CD4-positive, alpha-beta T cell treated with Interleukin-4 for 1 hour (primary cell): ENCODE measurements at places on chromosomes 5 and 9.

GRCh38 chr9:75903785-75904360 is 13.4 kb downstream of the PCSK5 start:
- DNase-seq = no peak

- DNase-seq = no peak
Observed at GRCh38 chr5:103211576-103212561, 46.7 kb upstream of the MACIR start.

GRCh38 chr5:33563983-33564908 is 123.5 kb downstream of the TARS1 start:
- no peak for DNase-seq

- no peak for DNase-seq
Observed at GRCh38 chr5:68258531-68258930, 43.0 kb downstream of the PIK3R1 start.

GRCh38 chr5:126917918-126918614 is 112.3 kb downstream of the MARCHF3 start:
- no peak for DNase-seq

DNA sequence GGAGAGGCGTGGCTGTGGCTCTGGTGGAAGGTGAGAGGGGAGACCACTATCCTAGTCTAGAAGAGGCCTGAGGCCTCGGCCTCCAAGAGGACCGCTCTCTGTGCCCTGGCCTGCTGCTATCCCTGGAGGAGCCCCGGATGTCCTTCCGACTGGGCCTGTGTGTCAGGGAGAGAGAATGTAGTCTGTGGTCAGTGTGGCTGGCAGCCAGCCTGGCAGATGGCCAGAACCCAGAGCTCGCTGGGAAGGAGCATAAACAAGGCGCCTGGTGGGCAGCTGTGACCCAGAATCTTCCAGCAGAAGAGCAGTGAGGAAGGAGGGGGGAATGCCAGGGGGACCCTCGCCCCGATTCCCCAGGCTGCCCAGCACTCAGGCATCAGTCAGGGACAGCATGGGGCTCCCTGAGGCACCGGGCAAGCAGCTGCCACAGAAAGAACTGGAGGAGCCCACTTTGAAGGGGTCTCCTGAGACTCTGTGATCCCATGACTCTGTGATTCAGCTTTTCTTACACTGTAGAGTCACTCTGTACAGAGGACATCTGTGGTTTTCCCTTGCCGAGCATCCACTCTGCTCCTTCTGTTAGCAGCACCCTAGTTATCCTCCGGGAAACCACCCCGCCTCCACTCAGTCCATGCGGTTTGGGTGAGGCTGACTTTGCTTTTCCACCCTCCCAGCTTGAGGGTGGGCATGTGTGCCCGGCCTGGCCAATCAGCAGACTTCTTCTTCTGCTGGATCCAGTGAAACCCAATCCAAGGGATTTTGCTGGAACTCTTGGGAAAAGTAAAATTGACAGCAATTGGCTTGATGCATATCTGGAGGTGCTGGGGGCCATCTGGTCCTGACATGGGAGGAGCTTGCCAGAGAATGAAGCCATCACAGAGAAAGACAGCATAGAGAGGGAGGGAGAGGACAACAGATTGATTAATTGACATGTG is 46.2 kb upstream of the PWWP2A start:
- no peak for DNase-seq

- DNase-seq = no peak
Observed at GRCh38 chr5:136251502-136252169, 58.7 kb upstream of the SMIM32 start.

GRCh38 chr9:127457191-127457878 is 6.0 kb downstream of the LRSAM1 start:
- DNase-seq = no peak

GRCh38 chr5:13276156-13276555 is 668.3 kb downstream of the DNAH5 start:
- DNase-seq = no peak

- no peak for DNase-seq
Observed at GRCh38 chr9:106966481-106966880, 103.5 kb downstream of the ZNF462 start.

DNA sequence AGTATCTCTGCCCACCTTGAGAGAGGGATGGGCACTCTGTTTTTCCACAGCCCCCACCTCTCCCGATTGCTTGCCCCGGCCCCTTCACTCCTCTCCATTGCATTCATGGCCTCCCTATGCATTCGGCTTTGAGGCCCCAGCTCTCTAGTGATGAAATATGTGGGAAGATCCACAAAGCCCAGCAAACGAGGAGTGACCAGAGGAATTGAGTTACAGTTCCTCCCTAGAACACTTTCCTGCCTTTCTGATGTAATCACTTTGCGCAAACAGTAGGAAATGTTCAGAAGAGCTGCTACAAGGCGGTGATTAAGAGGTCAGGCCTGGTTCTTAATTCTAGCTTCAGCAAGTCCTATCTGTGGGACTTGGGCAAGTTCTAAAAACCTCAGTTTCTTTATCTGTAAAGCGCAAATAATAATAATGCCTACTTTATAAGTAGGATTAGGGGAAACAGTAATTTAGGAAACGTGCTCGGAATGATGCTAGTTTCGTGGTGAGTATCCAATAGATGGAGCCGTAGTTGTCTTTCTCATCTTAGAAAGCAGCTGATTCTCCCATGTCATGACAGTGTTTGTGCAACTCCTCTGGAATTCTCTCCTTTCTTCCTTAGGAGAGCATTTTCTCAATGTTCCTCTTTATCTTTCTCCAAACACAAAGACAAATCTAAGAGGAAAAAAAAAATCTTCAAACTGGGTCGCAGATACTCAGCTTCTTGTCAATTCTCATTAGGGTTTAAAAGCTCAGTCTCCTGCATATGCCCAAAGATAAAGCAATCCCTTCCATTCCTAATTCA is 99.5 kb upstream of the MSX2 start:
- DNase-seq = no peak

DNA sequence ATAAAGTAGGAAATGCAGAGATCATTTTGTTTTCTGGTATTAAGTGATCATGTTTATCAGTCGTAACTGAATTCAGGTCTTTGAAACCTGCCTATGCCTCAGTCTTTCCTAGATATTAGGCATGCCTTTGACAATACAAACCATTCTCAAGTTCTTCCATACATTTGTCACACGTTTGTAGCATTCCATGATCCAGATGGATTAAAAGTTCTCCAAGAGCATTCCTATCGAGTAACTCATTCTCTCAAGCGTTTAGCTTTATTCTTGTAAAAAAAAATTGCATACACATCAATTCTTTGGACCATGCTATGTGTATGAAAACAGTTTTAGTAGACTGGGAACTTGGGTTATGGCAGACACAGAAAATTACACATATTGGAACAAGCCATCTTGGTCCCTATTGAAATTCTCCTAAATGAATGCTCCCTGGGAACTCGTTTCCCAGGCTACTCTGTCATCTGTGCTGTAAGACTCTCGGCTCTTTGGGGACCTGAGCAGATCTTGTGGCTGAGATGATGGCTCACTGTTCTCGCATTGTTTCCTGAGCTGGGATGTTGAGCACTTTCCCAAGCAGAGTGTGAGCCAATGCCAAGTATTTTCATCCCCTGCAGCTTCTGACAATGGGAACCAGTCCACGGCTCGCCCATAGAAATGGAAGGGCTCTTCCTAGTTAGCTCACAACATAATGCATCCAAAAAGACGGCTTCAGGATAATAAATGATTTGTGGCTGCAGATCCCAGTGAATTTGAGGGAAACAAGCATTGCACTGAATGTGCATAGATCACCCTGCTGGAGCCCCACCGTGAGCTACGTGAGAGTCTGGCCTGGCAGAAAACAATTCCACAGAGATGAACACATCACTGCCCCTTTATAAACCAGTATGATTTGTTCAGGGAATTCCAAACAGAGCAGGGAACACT is 230.2 kb downstream of the IRX1 start:
- no peak for DNase-seq

GRCh38 chr5:124844371-124844920 is 98.0 kb upstream of the ZNF608 start:
- no peak for DNase-seq

DNA sequence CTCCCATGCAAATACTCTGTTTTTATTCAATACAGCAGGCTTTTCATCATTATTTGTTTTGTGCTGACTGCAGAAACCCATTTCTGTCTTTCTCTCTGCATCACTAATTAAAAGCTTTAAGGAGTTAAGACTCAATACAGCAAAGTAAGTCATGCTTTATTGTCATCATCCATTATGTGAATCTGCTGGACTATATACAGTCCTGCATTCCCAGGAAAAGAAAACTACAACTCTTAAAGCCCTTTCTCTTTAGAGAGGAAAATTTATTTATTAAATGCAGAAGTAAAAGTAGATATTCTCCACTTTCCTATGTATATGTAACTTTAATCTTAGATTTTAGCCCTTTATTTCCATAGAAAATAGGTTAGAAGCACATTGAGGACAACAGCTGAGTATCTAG is 706.6 kb upstream of the RGMB start:
- DNase-seq = no peak

GRCh38 chr5:130045334-130045733 is 141.1 kb downstream of the CHSY3 start:
- no peak for DNase-seq

DNA sequence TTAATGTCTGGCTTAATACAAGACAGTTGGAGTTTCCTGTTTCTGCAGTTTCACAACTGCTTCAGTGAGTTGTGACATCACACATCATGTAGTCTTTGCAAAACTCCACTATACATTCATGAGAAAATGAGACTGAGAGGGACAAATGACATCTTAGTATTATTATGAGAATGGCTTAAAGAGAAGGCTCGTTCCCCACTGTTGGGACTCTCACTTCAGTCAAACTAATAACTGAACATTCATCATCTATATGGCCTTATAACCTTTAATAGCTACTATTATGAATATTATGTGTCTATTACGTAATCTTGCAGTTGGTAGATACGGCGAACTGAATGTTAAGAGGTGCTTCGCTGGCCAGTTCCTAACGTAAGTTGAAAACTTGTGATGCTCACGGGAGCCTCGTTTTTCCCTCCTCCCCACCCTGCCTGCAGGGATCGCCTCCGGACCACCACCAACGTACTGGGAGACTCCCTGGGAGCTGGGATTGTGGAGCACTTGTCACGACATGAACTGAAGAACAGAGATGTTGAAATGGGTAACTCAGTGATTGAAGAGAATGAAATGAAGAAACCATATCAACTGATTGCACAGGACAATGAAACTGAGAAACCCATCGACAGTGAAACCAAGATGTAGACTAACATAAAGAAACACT is 79.4 kb downstream of the SLC1A3 start:
- peak; percentile 36 for DNase-seq

DNA sequence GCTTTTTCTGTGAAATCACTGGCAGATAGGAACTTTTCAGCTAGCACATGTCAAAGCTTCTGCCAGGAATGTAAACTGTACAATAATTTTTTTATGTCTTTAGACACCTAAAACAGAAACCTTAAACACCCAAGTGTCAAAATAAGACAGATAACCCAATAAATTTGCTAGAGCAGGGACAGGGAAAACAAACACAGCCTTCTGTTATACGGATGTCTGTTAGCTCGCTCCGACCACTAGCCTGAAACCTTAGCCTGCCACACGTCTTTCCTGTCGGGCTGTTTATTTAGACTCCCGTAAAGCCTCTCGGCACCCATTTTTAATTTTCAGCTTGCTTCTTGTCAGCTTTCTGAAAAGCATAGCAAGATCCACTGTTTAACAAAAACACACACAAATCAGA is 355.4 kb upstream of the SLC24A2 start:
- DNase-seq = no peak

DNA sequence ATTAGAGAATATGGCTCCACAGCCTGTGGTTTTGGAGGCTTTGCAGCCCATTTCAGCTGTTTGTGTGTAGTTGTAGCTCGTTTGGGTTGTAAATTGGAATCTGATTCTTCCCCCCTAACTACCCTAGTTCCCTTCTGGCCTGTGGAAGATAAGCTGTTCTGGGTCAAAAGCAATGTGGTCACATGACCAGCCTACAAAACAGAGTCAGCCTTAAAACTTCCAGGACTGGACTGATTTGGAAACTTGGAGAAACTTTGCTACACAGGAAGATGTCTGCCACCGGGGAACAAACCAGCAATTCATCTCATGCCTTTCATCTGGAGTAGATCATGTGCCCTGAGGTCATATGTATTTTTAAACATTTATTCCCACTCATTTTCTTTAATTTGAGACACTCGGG is 83.8 kb downstream of the DAPK1 start:
- no peak for DNase-seq

GRCh38 chr9:133428617-133429101 is 6.5 kb downstream of the ADAMTS13 start:
- no peak for DNase-seq

GRCh38 chr5:131258733-131259132 is 5.1 kb upstream of the CDC42SE2 start:
- no peak for DNase-seq

- DNase-seq = no peak
Observed at GRCh38 chr5:123813937-123814624, 302.1 kb downstream of the CSNK1G3 start.

DNA sequence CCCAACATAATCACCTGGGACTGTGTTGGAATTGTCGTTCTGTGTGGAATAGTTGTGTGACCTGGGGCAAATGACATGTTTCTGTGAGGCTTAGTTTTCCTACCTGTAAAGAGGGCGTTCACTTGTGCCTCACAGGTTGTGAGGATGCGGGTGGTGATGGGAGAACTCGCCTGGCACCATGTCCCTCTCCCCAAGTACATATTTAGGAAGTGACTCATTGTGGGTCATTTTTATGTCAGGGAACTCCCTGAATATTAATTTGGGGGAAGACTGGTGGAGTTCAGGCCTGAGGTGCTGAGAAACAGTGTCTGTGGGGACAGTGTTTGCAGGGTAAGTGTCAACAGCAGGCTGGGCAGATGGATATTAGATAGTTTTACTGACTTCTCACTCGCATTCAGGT is 144.7 kb downstream of the KDM4C start:
- DNase-seq = no peak

DNA sequence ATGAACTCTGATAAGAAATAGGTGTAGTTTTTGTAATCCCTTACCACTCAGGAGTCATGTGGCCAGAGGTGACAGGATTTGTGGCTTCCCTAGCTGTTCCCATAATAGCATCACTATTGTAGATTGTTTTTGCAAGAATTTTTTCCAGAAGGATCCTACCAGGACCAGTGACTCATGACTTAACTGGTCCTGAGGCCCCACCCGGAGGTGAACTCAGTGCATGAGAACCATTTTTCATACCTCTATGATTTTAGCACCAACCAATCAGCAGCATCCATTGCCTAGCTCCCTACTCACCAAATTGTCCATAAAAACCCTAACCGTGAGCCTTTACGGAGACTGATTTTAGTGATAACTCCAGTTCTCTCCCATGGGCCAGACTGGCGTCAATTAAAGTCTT is 484.8 kb downstream of the PSAT1 start:
- no peak for DNase-seq

- no peak for DNase-seq
Observed at GRCh38 chr5:120954255-120954654, 490.2 kb downstream of the PRR16 start.

DNA sequence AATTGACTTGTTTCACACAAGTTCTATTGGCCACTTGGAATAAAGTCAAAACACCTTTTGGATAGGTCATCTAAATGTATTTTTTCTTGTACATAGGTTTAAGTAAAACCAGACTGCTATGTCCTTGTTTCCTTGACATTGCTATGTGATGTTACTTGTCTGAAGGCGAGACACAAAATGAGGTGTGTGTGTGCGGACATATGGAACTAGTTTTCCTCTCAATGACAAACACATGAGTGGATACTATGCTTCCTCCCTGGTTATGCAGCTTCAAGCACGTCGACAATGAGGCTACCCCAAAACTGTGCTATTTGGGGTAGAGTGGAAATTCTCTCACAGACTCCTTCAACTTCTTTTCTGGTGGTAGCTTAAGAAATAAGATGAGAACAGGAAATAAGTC is 276.8 kb downstream of the GAS1 start:
- DNase-seq = no peak

- no peak for DNase-seq
Observed at GRCh38 chr5:83528439-83528769, 56.9 kb downstream of the VCAN start.

GRCh38 chr9:87836951-87837705 is 45.5 kb upstream of the SPATA31E1 start:
- DNase-seq = no peak
